T-helper 17 cell (primary cell): ENCODE measurements at places on chromosomes 6 and 20. TPM values are rescaled to one million over a fixed set of nuclear protein-coding genes. Genes with fewer than 3 reads are reported as not detected.

GRCh38 chr6:5424726-5425125 is 163.4 kb downstream of the FARS2 start:
- H3K4me3 ChIP-seq: no peak overlapping the region
- H3K27ac ChIP-seq: no peak overlapping the region
- no peaks in the 10 kb centered on the region for H3K27me3 ChIP-seq
- peaks cover 2% of the 10 kb centered on the region for H3K36me3 ChIP-seq
- no peak for DNase-seq
- peaks cover 10% of the 10 kb centered on the region for H3K4me1 ChIP-seq

GRCh38 chr20:36825385-36826104 is 50.4 kb upstream of the TLDC2 start:
- no peak overlapping the region for H3K4me3 ChIP-seq
- H3K27me3 ChIP-seq: no peaks in the 10 kb centered on the region
- peaks cover 2% of the 10 kb centered on the region for H3K36me3 ChIP-seq
- H3K4me1 ChIP-seq: no peaks in the 10 kb centered on the region
- H3K27ac ChIP-seq: no peak overlapping the region

- no peaks in the 10 kb centered on the region for H3K4me1 ChIP-seq
- H3K36me3 ChIP-seq: no peaks in the 10 kb centered on the region
- no peak overlapping the region for H3K27ac ChIP-seq
- no peak for DNase-seq
These were observed 553.9 kb downstream of the PTPRT start for GRCh38 chr20:42635699-42636411.

CTAGE9 gene
- total RNA-seq: not detected

DNA sequence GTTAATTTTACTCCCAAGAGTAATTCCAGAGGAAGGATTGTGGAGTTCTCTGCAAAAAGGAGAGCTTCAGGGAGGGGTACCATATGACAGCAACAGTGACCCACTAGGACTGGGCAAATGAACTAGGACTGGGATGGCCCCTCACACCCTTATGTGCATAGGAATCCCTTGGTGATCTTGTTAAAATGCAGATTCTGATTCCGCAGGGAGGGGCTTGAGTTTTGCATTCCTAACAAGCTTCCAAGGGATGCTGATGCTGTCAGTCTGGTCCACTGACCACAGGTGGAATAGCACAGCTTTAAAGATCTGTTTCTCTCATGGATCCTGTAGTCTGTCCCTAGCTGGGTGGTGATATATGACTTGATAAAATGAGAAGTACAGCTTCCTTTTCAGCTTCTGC is 6.3 kb upstream of the FOXA2 start:
- no peaks in the 10 kb centered on the region for H3K36me3 ChIP-seq
- no peak for DNase-seq
- H3K27ac ChIP-seq: no peak overlapping the region
- H3K27me3 ChIP-seq: peaks cover 21% of the 10 kb centered on the region

DDX43 gene
- total RNA-seq: 2.0 TPM

CGA gene
- total RNA-seq: not detected

GRCh38 chr6:167393731-167394130 is 68.8 kb downstream of the TTLL2 start:
- H3K27me3 ChIP-seq: peaks cover 27% of the 10 kb centered on the region
- H3K27ac ChIP-seq: no peak overlapping the region
- no peak overlapping the region for H3K4me3 ChIP-seq
- H3K36me3 ChIP-seq: no peaks in the 10 kb centered on the region

DNA sequence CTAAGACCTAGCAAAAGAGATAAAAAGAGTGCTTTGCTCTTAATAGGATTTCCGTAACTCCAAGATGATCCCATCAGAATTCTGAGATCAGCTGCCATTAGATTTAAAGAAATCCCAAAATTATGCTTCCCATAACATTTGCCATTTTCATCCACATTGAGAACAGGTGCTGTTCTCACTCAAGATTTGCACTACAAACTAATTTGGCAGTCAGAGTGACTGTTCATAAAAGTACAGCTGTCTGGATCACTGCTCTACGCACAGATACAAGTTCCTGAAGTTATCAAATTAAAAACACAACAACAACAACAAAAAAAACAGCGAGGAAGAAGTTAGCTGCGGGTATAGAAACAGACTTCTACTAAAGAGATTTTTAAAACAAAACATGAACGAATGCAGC is 58.1 kb downstream of the ASCC3 start:
- H3K4me3 ChIP-seq: peak overlapping the region; percentile 4
- H3K4me1 ChIP-seq: no peaks in the 10 kb centered on the region
- DNase-seq: no peak
- H3K27me3 ChIP-seq: no peaks in the 10 kb centered on the region
- no peak overlapping the region for H3K27ac ChIP-seq

GRCh38 chr6:157221049-157221816 is 102.1 kb downstream of the TMEM242 start:
- H3K27me3 ChIP-seq: peaks cover 4% of the 10 kb centered on the region
- H3K36me3 ChIP-seq: peaks cover 6% of the 10 kb centered on the region
- peak; percentile 71 for DNase-seq
- H3K27ac ChIP-seq: peak overlapping the region; percentile 94
- H3K4me3 ChIP-seq: peak overlapping the region; percentile 85

- peaks cover 5% of the 10 kb centered on the region for H3K36me3 ChIP-seq
- H3K4me3 ChIP-seq: no peak overlapping the region
- no peaks in the 10 kb centered on the region for H3K4me1 ChIP-seq
These were observed 65.4 kb upstream of the SLCO4A1 start for GRCh38 chr20:62576815-62577489.

- DNase-seq: no peak
- no peak overlapping the region for H3K4me3 ChIP-seq
- no peak overlapping the region for H3K27ac ChIP-seq
These were observed 33.5 kb upstream of the MCM9 start for GRCh38 chr6:118968416-118968815.

PGC gene
- not detected for total RNA-seq

GRCh38 chr6:128029826-128030225 is 129.0 kb upstream of the THEMIS start:
- H3K27ac ChIP-seq: no peak overlapping the region
- no peak for DNase-seq
- no peak overlapping the region for H3K4me3 ChIP-seq
- peaks cover 4% of the 10 kb centered on the region for H3K27me3 ChIP-seq

- H3K4me3 ChIP-seq: no peak overlapping the region
- no peak for DNase-seq
- no peaks in the 10 kb centered on the region for H3K27me3 ChIP-seq
These were observed 3.2 kb downstream of the CDC40 start for GRCh38 chr6:110183292-110183885.

DNA sequence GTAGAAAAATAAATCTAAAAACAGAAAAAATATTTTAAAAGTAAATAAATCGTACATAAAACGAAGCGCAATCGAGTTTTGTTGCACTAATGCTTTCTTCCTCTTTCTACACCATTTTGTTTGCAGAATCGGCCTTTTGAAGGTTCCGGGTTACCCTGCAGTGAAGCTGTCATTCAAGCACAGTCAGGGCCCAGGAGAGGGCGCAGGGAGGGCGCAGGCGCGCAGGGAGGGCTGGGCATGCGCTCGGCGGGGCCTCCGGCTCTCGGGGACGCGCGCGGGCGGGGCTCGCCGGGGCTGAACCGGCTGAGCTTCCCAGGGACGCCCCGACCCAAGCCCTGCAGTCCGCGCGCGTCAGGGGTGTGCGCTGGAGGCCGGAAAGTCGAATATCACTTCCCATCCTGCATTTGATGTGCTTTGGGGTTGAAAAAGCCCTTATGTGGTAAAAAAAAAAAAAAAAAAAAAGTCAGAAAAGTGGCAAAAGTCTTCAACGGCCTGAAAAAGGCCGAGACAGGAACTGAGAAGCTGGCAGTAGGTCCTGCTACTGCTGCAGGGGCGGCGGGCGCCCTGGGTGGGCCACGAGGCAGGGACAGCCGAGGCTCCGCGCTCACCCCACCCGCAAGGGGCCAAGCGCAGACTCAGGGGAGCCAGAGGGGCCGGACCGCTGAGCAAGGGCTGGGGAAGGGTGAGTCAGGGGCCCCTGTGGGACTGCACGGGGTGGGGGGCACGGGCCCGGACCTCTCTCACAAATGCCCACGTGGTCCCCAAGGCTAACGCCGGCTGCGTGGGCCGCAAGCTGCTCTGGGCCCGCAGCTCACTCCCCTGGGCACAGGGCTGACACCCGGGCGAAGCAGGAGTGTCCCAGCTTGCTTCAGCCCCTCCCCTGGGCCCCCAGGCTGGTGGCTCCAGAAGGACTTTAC is 40.5 kb downstream of the THBS2 start:
- DNase-seq: peak; percentile 80
- no peaks in the 10 kb centered on the region for H3K27me3 ChIP-seq
- no peaks in the 10 kb centered on the region for H3K36me3 ChIP-seq
- no peak overlapping the region for H3K27ac ChIP-seq
- peaks cover 5% of the 10 kb centered on the region for H3K4me1 ChIP-seq

GRCh38 chr6:20364327-20364726 is 37.4 kb upstream of the E2F3 start:
- H3K4me3 ChIP-seq: no peak overlapping the region
- DNase-seq: no peak
- H3K4me1 ChIP-seq: peaks cover 30% of the 10 kb centered on the region
- H3K27ac ChIP-seq: no peak overlapping the region

GRCh38 chr20:6575912-6576401 is 191.5 kb upstream of the BMP2 start:
- no peak overlapping the region for H3K27ac ChIP-seq
- H3K4me1 ChIP-seq: no peaks in the 10 kb centered on the region
- no peak overlapping the region for H3K4me3 ChIP-seq
- no peaks in the 10 kb centered on the region for H3K27me3 ChIP-seq
- H3K36me3 ChIP-seq: no peaks in the 10 kb centered on the region
